ENCODE measurements at places on chromosomes 5 and 9.

GRCh38 chr5:89694026-89694550 lies 715.5 kb downstream of the CETN3 start:
- DNase-seq = no peak

GRCh38 chr5:151571270-151572173 lies 19.6 kb downstream of the FAT2 start:
- DNase-seq = no peak

GRCh38 chr9:35448496-35448895 lies 41.4 kb upstream of the RUSC2 start:
- no peak for DNase-seq

DNA sequence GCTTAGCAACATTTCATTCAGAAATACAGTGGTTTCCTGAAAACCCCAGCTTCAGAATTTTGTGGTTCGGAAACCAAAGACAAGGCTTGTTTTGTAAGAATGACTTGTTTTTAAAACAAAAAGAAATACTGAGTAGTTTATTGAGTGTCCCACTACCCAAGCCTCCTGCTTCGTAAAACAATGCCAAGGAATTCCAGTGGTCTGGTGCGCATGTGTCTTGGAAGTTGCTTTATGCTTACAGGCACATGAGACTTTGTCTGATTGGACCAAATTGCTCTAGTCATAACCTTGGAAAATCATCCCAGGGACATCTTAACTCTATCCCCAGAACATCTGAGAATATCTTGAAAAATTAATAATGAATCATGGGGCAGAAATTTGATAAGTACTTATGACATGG lies 77.1 kb upstream of the FST start:
- DNase-seq = no peak
